HS-27A (cell line): ENCODE measurements at places on chromosomes 11 and 22.

DNA sequence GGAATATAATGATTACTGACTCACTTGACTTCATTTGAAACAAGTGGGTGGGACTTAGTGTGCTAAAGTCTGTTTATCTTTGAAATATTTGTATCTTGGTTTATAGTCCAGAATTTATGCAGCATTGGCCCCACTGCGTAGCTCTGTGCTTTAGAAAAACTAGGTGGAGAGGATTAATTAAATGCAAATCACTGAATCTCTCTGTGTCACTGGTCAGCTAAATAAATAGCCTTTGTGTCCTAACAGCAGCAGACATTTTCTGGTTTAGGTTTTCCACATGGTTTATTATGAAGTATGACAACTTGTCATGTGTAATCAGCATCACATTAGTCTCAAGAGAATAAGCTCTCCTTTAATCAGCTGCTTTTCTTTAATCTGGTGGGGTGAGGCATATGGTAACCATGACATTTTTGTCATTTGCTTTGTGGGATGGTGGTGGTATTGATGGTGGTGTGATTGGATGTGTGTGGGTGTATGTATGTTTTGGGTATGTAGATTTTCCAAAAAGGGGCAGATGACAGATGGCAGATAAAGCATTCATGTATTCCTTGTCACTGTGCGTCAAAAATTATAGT is 33.9 kb downstream of the BCL2L13 start:
- no peak for DNase-seq

DNA sequence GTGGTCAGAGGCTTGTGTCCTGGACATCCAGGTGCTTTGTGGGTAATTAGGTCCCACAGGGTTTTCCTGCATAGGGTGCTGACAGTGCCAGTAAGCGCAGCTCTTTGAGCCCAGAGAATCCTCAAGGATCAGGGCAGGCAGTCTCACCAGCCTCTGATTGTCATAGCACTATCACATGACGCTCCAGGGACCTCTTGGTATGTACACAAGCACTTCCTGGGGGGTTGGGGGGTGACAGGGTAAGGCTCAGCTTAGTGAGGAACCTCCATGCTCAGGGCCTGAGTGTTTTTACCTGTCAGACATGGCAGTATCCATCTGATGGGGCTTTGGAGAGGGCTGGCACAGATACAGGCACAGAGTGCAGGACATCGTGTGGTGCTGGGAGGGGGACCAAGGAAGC is 27.9 kb upstream of the SUSD2 start:
- no peak for DNase-seq

- DNase-seq = no peak
Measured at GRCh38 chr11:61962213-61963015, 5.0 kb downstream of the FTH1 start.

- DNase-seq = no peak
Measured at GRCh38 chr11:76578654-76579055, 91.9 kb downstream of the LRRC32 start.

- no peak for DNase-seq
Measured at GRCh38 chr11:105197071-105197815, 57.7 kb upstream of the CARD18 start.

GRCh38 chr11:80868831-80869230 is 1428.0 kb upstream of the TENM4 start:
- no peak for DNase-seq
